Left cardiac atrium (tissue), 4 donors: ENCODE measurements at places on chromosomes 6 and 20. TPM values are rescaled to one million over a fixed set of nuclear protein-coding genes. Genes with fewer than 3 reads are reported as not detected.

- DNase-seq = no peak
These were observed 754.6 kb upstream of the MMS22L start for GRCh38 chr6:98037571-98037970.

Gene CAP2
- 69.6 TPM for total RNA-seq

- DNase-seq = no peak
These were observed 12.3 kb downstream of the FAM50B start for GRCh38 chr6:3861424-3861823.

GRCh38 chr6:29945281-29945820, 3.0 kb downstream of the HLA-A start:
- DNase-seq = no peak

Gene LY6G6F
- not detected for total RNA-seq

DNA sequence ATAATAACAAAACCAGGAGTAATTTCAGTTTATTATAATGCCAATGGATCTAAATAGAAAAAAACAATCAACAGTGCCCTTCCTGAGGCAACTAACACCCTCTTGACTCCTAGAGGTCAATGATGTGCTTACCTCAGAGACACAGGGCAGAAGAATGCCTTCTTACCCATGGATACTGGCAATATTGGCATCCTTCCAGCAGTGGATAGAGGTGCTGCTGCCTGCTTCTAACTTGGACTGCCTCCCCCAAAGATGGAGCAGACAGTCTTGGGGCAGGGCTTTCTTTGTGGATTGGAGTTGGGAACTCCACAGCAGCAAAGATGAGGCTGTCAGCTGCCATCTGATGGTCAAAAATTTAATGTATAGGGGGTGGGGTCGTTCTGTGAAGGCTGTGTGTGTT, 78.7 kb downstream of the AK9 start:
- no peak for DNase-seq

- DNase-seq = no peak
These were observed 7.0 kb downstream of the MRPS18A start for GRCh38 chr6:43680308-43681200.

- peak; percentile 46 for DNase-seq
These were observed 262.1 kb downstream of the FOXC1 start for GRCh38 chr6:1871724-1872315.

Gene MUC21
- total RNA-seq = not detected
